ENCODE measurements at places on chromosomes 11 and 22. TPM values are rescaled to one million over a fixed set of nuclear protein-coding genes. Genes with fewer than 3 reads are reported as not detected.
A peak's percentile ranks its signal among the peaks of the same experiment; 100 is the strongest.

DNA sequence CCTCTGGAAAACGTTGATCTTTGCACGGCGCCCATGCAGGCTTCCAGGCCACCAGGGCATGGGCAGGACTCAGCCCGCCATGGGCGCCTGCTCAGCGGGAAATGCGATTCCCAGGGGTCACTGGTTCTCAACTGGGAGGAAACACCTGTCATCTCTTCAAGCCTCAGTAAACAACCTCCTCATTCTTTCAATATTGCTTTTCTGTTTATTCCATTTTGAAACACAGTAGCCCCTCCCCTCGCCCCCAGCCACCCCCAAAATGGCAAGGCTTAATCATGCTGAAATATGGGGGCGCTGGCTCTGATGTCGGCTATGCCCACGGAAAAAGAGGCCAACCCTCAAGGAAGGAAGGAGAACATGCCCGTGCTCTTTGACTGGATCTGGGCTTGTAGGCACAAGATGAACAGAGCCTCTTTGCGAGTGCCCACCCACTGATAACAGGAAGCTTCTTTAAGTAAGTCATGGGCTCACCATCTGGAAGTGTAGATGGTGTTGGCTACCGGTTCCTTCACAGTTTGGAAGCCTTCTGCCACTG is 594 bp upstream of the POU2AF1 start:
- no peaks in the 10 kb centered on the region for H3K4me1 ChIP-seq
- no peak overlapping the region for H3K27ac ChIP-seq
- no peak overlapping the region for H3K4me3 ChIP-seq
- no peaks in the 10 kb centered on the region for H3K36me3 ChIP-seq
- no peak for DNase-seq

GRCh38 chr22:45805413-45805812 is 133.8 kb downstream of the ATXN10 start:
- no peaks in the 10 kb centered on the region for H3K27me3 ChIP-seq

- H3K4me3 ChIP-seq: no peak overlapping the region
- DNase-seq: peak; percentile 95
- H3K27ac ChIP-seq: peak overlapping the region; percentile 87
- H3K27me3 ChIP-seq: no peaks in the 10 kb centered on the region
- H3K4me1 ChIP-seq: peaks cover 19% of the 10 kb centered on the region
These were observed 882 bp downstream of the FREY1 start for GRCh38 chr11:45906096-45906682.

GRCh38 chr22:41216984-41217383 is 11.9 kb downstream of the L3MBTL2 start:
- no peak overlapping the region for H3K4me3 ChIP-seq
- H3K36me3 ChIP-seq: no peaks in the 10 kb centered on the region
- no peak for DNase-seq
- no peaks in the 10 kb centered on the region for H3K4me1 ChIP-seq

GRCh38 chr11:1761857-1762536 is 1.7 kb downstream of the CTSD start:
- no peak overlapping the region for H3K27ac ChIP-seq
- peaks cover 7% of the 10 kb centered on the region for H3K36me3 ChIP-seq
- H3K4me1 ChIP-seq: peaks cover 15% of the 10 kb centered on the region
- DNase-seq: no peak
- H3K4me3 ChIP-seq: no peak overlapping the region
- H3K27me3 ChIP-seq: no peaks in the 10 kb centered on the region

- no peaks in the 10 kb centered on the region for H3K27me3 ChIP-seq
- H3K4me1 ChIP-seq: no peaks in the 10 kb centered on the region
- no peak overlapping the region for H3K27ac ChIP-seq
- DNase-seq: no peak
- peaks cover 58% of the 10 kb centered on the region for H3K36me3 ChIP-seq
These were observed 8.6 kb downstream of the IGHMBP2 start for GRCh38 chr11:68912254-68912653.

DNA sequence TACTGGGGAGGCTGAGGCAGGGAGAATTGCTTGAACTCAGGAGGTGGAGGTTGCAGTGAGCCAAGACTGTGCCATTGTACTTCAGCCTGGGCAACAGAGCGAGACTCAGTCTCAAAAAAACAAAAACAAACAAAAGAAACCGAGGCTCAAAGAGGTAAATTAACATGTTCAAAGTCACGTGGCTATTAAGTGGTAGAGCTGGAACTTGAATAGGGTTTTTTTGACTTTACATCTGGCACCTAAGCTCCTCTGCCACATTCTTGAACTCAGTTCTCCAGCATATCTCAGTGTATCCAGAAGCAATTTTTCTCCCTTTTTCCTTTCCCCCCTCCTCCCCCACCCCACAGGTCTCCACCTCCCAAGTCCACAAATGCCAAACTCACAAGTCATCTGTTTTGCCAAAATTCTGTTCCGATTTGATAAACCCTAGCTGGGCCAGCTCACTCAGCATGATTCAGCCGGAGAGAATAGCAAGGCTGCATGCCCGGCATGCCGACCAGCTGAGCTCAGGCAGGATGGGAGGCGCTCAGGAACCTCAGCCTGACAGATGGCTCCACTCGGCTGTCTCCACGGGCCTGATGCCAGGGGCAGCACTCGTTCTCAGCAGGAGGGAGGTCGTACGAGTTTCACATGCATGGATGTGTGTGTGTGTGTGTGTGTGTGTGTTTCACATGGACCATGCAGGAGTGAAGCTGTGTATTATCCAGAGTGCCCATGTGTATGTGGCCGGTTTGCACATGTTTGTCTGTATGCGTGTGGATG is 63.2 kb upstream of the RRAS2 start:
- no peaks in the 10 kb centered on the region for H3K36me3 ChIP-seq
- H3K4me1 ChIP-seq: no peaks in the 10 kb centered on the region
- DNase-seq: peak; percentile 65
- no peak overlapping the region for H3K27ac ChIP-seq
- no peaks in the 10 kb centered on the region for H3K27me3 ChIP-seq
- no peak overlapping the region for H3K4me3 ChIP-seq

- no peak overlapping the region for H3K4me3 ChIP-seq
- H3K36me3 ChIP-seq: peaks cover 4% of the 10 kb centered on the region
- H3K27ac ChIP-seq: peak overlapping the region; percentile 78
- H3K27me3 ChIP-seq: no peaks in the 10 kb centered on the region
These were observed 18.9 kb downstream of the POLA2 start for GRCh38 chr11:65280646-65281045.

GRCh38 chr11:47499161-47499560 is 50.2 kb upstream of the RAPSN start:
- no peaks in the 10 kb centered on the region for H3K36me3 ChIP-seq
- no peak overlapping the region for H3K27ac ChIP-seq
- no peak overlapping the region for H3K4me3 ChIP-seq
- peaks cover 13% of the 10 kb centered on the region for H3K4me1 ChIP-seq
- no peak for DNase-seq

DNA sequence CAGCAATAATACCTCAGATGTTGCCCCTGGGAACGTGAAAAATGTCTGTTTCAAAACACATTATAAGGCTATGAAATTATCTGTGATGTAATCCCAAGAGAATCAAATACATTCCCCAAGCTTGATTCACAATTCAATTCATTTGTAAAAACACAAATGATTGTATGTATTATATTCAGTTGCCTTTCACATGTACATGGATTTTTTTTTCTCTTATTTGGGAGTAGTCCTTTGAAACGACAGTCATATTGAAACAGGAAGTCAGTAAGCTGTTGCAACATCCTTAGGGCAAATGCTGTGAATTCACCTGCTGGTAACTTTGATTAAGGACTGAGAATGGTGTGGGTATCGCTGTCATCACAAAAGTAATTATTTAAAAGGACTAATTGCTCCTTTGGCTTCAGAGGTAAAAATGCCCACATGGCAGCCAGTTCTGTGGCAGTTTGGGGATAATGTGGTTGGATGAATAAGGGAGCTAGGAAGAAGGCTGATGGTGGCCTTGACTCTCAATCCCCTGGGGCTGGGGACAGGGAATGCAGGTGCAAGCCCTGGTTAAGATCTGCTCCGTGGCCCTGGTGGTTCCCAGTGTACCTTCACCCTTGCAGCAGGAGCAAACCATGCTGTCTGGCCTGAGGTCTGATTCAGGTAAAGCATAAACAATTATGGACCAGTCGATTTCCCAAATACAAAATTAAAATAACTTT is 13.2 kb downstream of the EHF start:
- H3K27me3 ChIP-seq: no peaks in the 10 kb centered on the region
- peak overlapping the region; percentile 87 for H3K27ac ChIP-seq
- no peaks in the 10 kb centered on the region for H3K36me3 ChIP-seq

GRCh38 chr11:3160252-3161031 is 4.7 kb downstream of the OSBPL5 start:
- peak overlapping the region; percentile 45 for H3K4me3 ChIP-seq
- no peak overlapping the region for H3K27ac ChIP-seq
- H3K27me3 ChIP-seq: no peaks in the 10 kb centered on the region
- H3K4me1 ChIP-seq: peaks cover 7% of the 10 kb centered on the region
- no peaks in the 10 kb centered on the region for H3K36me3 ChIP-seq

DNA sequence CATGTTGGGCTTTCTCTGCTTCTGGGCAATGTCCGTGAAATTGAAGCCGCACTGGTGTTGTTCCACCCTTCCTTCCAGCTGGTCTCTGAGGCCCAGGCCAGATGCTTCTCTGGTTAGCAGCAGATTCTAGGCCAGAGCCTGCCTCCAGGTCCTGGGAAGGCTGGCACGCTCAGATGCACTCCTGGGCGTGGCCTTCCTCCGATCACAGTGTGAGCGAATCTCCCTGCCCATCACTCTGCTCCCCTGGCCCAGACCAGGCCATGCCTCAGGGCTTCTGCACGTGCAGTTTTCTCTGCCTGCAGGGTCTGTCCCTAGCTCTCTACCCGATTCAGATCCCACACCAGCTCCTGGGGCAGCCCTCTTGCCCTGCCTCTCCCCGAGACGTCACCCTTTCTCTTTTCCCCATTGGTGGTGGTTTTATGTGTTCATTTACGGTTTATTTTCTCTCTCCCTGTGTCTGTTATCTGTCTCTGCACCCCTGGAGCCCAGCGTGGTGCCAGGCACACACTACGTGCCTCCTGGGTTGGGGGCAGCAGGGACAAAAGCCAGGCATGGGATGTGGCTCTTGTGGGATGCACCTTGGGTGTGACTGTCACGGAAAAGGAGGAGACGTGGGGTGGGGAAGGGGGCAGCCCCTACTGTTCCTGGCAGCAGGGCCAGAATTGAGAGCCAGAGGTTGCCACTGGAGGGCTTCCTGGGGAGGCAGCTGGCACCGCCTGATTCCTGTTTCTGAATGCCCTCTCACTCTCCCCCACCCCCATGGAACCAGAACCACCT is 66.0 kb downstream of the KCNQ1 start:
- no peak overlapping the region for H3K4me3 ChIP-seq
- no peak overlapping the region for H3K27ac ChIP-seq
- H3K27me3 ChIP-seq: no peaks in the 10 kb centered on the region
- H3K36me3 ChIP-seq: no peaks in the 10 kb centered on the region
- no peaks in the 10 kb centered on the region for H3K4me1 ChIP-seq
- no peak for DNase-seq

DNA sequence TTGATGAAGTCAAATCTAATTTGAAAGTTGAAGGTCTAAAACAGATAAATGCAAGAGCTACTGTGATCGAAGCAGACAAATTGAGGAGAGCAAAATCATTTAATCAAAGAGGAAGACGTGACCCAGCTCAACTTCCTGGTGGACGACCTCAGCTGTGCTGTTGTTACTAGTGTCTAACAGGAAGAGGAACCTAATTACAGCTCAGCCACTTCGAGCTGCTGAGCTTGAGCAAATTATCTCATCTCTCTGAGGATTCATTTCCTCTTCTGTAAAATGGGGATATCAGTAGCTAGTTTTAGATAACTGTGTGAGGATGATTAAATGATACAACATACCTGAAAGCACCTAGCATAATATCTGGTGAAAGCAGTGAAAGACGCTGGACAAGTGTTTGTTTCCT is 48.6 kb upstream of the OLFML1 start:
- H3K27ac ChIP-seq: no peak overlapping the region
- no peak overlapping the region for H3K4me3 ChIP-seq
- no peaks in the 10 kb centered on the region for H3K27me3 ChIP-seq
- H3K4me1 ChIP-seq: no peaks in the 10 kb centered on the region

DNA sequence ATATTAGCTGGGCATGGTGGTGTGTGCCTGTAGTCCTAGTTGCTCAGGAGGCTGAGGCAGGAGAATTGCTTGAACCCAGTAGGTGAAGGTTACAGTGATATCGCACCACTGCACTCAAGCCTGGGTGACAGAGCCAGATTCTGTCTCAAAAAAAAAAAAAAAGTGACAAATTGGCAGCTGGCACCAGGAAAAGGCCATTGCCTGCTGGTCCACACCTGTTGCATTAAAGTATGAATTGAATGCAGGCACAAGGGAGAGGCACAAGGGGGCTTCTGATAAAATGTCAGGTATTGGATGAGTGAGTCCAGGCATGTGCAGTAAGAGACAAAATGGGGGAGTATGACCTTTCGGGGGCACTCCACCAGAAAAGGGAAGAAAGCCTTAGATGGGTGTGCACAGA is 28.2 kb downstream of the ZNF70 start:
- DNase-seq: no peak
- no peak overlapping the region for H3K4me3 ChIP-seq
- no peaks in the 10 kb centered on the region for H3K27me3 ChIP-seq
- no peaks in the 10 kb centered on the region for H3K36me3 ChIP-seq
- H3K27ac ChIP-seq: no peak overlapping the region
- no peaks in the 10 kb centered on the region for H3K4me1 ChIP-seq

- H3K27ac ChIP-seq: no peak overlapping the region
- no peak overlapping the region for H3K4me3 ChIP-seq
- no peaks in the 10 kb centered on the region for H3K27me3 ChIP-seq
- no peaks in the 10 kb centered on the region for H3K4me1 ChIP-seq
- peaks cover 19% of the 10 kb centered on the region for H3K36me3 ChIP-seq
- DNase-seq: no peak
These were observed 10.7 kb downstream of the XNDC1N start for GRCh38 chr11:71917646-71918140.

FAM111B gene
- total RNA-seq: 0.19 TPM

CPT1B gene
- 7.4 TPM for total RNA-seq

OR8D1 gene
- not detected for total RNA-seq

PTPN5 gene
- 0.32 TPM for total RNA-seq

GRM5 gene
- not detected for total RNA-seq

TPH1 gene
- 0.16 TPM for total RNA-seq

SIAE gene
- total RNA-seq: 14.6 TPM

SCGB1A1 gene
- not detected for total RNA-seq
